ENCODE measurements at places on chromosomes 13 and 19.
A peak's percentile ranks its signal among the peaks of the same experiment; 100 is the strongest.

GRCh38 chr13:28718196-28718542, 601 bp downstream of the SLC46A3 start:
- no peak for DNase-seq

DNA sequence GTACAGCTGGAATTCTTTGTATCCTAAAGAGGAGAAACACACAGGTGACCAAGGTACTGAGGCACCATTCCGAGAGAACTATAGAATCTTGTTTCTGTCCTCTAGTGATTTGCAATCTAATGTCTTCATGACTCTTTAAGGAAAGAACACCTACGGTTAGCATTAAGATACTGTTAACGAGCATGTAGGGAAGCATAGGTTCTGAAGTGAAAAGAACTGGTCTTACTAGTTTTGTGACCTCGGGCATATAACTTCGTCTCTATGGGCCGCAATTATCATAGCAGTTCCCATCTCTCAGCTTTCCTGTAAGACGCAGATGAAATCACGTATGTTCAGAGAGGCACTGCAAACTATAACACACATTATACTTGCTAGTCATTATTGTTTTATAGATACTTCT, 193.0 kb upstream of the NBEA start:
- DNase-seq = no peak

DNA sequence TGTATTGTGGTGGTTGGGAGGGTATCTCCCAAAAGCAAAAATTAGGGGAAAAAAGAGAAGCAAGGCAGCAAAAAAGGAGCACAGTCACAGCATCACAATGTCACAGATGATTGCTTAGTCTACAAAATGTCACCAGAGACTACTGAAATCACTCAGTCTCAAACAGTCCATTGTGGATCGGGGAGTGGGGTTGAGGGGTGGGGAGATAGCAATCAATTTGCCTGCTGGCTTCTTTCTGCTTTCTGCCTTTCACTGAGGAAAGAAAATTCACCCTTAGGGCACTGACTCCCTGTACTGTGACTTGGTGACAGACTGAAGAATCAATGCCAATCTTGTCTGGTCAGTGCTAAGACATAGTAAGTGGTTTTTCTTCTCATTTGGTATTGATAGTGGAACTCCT, 2127.1 kb upstream of the PCDH20 start:
- DNase-seq = no peak

DNA sequence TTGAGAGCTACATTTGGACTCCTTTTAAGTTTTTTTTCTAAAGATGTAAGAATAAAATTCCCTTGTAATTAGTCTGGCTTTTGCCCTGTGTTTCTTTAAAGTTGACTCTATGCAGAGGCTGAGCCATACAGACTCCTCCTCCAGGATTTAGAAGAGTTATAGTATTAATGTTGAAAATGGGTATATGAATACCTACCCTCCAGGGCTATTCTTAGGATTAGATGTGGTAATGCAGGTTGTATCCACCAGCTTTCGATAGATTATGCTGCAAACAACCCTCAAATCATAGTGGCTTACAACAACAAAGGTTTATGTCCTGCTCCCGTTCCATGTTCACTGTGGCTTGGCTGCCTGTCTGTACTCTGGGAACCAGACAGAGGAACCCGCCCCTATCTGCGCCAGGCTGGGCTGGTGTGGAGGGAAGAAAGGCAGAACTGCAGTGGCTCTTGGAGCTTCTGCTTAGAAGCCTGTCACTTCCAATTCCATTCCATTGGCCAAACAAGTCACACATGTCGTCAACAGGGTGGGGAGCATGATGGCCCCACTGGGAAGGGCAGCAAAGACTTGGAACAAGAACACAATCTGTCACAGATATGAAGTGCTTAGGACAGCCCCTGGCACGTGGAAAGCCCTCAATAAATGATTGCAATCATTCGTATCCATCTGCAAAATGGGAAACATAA, 290.8 kb downstream of the FOXO1 start:
- no peak for DNase-seq

GRCh38 chr13:39148513-39148961, 110.3 kb downstream of the NHLRC3 start:
- peak; percentile 36 for DNase-seq

- DNase-seq = peak; percentile 75
Observed at GRCh38 chr13:41060724-41061074, 610 bp upstream of the WBP4 start.

- DNase-seq = peak; percentile 18
Observed at GRCh38 chr13:48531416-48532255, 1.2 kb downstream of the RCBTB2 start.

DNA sequence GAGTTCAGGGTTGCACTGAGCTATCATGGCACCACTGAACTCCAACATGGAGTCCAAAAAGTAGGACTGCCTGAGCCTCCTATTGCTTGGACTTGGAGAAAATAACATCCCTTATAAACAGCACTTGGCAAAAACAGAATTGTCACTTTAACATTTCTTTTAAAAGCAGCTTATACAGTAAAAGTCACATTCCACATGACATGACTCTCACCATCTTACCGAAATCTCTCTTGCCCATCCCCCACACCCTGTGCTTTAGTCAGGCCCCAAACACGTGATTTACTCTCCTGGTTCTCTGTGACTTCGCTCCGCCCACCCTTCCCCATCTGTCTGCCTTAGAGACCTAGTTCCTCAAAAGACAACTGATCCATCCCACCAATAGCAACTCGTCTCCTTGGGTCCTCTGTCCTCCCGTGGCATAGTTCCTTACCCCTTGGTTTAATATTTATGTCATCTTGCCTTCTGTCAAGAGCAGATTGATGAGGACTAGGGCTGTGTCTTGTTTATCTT, 4.6 kb downstream of the SAFB start:
- peak; percentile 41 for DNase-seq

DNA sequence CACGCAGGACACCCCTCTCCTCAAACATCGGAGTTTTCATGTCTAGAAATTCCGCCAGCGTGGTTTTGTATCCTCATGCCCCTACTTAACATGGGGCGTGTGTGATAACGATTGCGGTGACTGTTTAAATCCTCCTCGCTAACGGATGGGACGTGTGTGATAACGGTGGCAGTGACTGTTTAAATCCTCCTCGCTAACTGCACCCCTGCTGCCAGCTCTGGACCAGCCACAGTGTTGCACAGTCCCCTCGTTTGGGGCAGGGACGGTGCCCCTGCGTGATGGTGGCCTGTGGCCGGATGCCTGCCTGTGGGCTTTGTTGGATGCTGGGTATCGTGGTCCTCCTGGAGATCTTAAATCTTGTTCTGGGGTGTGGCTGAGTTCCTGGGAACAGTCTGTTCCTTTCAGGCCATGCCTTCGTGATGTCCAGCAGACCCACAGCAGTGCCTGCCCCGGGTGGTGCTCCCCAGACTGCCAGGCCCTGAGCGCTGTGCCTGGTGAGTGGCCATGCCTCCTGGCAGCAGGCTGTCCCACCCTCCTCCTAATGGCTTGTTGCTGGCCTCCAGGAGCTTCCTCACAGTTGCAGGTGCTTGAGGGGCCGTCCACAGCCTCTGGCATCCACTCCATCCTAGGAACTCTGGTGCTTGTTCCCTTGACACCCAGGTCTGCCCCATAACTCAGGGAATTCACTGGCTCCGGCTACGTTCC, 122.5 kb upstream of the MCF2L start:
- DNase-seq = no peak

DNA sequence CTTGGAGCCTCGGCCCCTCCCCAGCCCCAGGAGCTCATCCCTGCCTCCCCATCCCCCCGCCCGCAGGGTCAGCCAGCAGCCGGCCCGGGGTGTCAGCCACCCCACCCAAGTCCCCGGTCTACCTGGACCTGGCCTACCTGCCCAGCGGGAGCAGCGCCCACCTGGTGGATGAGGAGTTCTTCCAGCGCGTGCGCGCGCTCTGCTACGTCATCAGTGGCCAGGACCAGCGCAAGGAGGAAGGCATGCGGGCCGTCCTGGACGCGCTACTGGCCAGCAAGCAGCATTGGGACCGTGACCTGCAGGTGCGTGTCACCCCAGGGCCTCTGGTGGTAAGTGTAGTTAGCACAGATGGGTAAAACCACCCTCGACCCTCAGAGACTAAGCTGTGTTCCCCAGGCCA, 13.8 kb downstream of the MAP1S start:
- DNase-seq = no peak

- no peak for DNase-seq
Observed at GRCh38 chr13:58879114-58879513, 1247.6 kb downstream of the PCDH17 start.

- DNase-seq = no peak
Observed at GRCh38 chr19:5066768-5067167, 97.9 kb downstream of the KDM4B start.

DNA sequence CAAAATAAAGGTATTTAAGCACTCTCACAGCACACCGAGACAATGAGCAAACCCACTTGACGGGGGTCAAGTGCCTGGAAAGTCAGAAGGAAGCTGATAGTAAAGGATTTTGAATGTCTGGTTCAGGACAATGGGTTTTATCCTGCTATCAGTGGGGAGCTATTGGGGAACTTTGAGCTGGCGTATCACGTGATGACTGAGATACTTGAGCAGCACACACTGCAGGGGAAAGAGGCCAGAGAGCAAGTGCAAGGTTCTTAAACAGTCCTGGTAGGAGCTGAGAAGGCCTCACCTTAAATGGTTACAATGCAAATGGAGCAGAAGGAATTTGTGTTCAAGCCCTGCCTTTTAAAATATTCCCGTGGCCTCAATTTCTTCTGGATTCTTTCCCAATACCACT, 225.3 kb downstream of the LACC1 start:
- no peak for DNase-seq

- DNase-seq = peak; percentile 80
Observed at GRCh38 chr19:3698974-3699740, 1.1 kb downstream of the PIP5K1C start.

GRCh38 chr13:91725646-91726045, 327.2 kb downstream of the GPC5 start:
- no peak for DNase-seq

DNA sequence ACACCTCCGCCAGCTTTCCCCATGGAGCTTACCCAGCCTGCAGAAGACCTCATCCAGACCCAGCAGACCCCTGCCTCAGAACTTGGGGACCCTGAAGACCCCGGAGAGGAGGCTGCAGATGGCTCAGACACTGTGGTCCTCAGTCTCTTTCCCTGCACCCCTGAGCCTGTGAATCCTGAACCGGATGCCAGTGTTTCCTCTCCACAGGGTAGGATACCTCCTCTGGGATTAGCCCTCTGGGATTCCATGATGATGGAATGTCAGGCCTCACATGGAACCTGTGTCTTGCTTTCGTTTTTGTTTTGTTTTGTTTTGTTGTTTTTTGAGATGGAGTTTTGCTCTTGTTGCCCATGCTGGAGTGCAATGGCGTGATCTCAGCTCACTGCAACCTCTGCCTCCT, 1.9 kb downstream of the RFXANK start:
- no peak for DNase-seq

DNA sequence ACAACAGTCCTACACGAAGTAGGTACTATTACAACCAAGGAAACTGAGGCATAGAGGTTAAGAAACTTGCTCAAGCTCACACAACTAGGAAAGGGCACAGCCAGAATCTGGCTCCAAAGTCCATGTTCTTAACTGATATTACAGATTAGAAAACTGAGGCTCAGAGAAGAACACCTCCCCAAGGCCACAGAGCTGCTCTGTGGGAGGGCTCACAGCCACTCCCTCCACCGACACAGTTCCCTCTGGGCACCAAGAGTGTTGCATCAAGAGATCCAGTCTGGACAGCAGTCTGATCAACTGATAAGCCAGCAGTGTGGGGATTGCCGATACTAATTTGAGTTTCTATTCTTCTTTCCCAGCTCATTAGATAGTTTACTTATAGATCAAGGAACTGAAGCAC, 29.5 kb downstream of the SLC15A1 start:
- no peak for DNase-seq

GRCh38 chr13:22432690-22433089, 748.1 kb upstream of the SGCG start:
- DNase-seq = no peak

DNA sequence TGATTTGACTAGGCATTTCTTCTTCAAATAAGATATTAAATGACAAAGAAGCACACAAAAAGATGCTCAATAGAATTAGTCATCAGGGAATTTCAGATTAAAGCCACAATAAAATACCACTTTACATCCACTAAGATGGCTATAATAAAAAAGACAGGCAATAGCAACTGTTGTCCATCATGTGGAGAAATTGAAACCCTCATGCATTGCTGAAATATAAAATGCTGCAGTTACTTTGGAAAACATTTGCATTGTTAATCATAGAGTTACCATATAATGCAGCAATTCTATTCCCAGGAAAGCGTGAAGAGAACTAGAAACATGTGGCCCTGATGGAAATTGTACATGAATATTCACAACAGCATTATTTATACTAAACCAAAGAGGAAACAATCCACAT, 605.5 kb upstream of the SLITRK1 start:
- DNase-seq = no peak

DNA sequence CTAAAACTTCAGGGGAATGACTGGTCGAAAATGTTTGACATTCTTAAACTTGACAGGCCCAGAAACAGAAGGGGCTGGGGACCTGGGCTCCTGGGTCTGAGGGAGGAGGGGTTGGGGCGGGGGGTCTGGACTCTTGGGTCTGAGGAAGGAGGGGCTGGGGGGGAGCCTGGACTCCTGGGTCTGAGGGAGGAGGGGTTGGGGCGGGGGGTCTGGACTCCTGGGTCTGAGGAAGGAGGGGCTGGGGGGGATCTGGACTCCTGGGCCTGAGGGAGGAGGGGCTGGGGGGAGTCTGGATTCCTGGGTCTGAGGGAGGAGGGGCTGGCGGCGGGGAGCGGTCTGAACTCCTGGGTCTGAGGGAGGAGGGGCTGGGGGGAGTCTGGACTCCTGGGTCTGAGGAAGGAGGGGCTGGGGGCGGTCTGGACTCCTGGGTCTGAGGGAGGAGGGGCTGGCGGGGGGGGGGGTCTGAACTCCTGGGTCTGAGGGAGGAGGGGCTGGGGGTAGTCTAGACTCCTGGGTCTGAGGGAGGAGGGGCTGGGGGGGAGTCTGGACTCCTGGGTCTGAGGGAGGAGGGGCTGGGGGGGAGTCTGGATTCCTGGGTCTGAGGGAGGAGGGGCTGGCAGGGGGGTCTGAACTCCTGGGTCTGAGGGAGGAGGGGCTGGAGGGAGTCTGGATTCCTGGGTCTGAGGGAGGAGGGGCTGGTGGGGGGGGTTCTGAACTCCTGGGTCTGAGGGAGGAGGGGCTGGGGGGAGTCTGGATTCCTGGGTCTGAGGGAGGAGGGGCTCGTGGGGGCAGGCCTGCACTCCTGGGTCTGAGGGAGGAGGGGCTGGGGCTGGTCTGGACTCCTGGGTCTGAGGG, 5.5 kb upstream of the KLK6 start:
- DNase-seq = no peak

GRCh38 chr13:36706755-36707154, 32.9 kb downstream of the SERTM1 start:
- no peak for DNase-seq

DNA sequence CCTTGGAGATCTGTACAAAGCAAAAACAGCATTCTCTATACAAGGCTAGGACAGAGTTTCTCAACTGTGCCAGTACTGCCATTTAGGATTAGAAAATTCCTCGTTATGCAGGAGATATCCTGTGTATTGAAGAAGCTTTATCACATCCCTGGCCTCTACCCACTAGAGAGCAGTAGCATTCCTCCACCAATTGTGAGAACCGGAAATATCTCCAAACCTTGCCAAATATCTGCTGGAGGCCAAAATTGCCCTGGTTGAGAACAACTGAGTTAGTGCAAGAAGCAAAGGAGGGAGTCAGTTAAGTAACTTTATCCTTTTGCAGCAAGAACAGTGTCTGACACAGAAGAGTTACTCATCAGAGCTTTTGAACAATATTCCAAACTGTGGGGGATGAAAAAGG, 16.2 kb upstream of the FREM2 start:
- no peak for DNase-seq

Data from cerebellum (tissue), 4 donors.